Globus pallidus (tissue), 1 donor: ENCODE measurements at places on chromosomes 2 and 18.

DNA sequence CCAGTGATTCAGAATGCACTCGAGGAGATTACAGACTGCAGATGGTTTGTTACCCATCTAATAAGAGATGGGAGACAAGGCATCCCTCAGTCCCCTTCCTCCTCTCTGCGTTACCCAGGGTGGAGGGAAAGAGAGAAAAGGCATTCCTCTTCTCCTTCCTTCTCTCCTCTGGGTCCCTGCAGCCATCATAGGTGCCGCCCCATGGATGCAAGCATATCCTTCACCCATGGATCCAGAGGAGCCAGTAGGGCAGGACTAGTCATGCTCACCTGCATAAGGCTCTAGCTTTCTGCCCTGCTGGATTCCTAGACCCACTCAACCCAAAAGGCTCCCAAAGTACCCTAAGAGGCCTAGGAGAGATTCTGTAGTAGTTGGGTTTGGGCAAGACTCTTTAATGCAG lies 20.4 kb downstream of the CMPK2 start:
- no peak for DNase-seq

DNA sequence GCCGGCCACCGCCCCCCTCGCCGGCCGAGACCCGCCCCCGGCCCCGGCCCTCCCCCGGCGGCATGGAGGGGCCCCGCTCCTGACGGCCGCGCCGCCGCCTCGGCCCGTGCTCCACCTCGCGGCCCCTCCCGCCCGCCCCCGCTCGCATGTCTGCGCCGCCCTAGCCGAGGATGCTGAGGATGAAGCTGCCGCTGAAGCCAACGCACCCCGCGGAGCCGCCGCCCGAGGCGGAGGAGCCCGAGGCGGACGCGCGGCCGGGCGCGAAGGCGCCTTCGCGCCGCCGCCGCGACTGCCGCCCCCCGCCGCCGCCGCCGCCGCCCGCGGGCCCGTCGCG lies 397 bp downstream of the ZCCHC2 start:
- DNase-seq, result no peak

DNA sequence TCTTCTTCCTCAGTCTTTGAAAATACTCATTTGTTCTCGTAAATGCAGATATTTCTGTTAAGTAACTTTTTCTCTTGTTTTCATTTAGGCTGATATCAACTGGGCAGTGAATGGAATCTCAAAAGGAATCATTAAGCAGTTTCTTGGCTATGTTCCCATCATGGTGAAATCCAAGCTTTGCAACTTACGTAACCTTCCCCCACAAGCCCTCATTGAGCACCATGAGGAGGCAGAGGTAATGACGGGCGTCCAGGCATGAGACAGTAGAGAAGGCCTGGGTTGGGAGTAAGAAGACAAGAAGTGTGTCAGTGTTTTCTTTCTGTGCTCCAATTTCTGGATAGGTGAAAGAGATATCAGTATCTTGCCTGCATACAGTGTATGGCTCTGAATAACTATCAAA lies 5.1 kb downstream of the POLR1B start:
- DNase-seq, result no peak

- DNase-seq, result no peak
These were observed 18.5 kb downstream of the PLEKHM3 start for GRCh38 chr2:208006833-208007232.

DNA sequence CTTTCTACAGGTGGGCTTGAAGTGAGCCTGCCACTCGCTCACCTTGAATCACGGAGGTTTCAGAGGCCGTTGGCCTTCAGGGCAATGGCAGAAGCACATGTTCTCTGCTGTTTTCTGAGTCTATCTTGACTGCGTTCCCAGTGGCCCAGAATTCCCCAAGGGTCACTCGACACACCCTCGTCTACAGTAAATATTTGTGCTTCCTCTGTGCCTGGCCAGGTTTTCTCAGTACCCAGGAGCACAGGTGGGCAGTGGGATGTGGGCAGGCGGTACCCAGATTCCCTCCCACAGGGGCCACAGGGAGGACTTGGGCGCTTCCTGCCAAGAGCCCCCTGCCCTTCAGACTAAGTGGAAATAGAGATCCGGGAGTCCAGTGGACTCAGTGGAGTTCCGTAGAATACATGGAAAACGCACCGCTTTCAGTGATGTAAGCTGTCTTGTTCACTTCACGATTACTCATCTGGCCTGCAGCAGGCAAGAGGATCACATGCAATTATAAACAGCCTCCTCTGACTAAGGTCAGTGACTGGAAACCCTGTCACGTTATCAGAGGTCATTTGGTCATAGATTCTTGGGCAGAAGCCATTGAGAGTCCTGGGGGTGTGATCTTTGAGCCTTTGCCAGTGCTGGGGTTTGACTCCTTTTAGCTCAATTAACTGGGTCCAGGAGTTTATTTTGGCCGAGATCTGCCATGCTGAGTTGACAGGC lies 179.8 kb downstream of the NEDD4L start:
- no peak for DNase-seq

DNA sequence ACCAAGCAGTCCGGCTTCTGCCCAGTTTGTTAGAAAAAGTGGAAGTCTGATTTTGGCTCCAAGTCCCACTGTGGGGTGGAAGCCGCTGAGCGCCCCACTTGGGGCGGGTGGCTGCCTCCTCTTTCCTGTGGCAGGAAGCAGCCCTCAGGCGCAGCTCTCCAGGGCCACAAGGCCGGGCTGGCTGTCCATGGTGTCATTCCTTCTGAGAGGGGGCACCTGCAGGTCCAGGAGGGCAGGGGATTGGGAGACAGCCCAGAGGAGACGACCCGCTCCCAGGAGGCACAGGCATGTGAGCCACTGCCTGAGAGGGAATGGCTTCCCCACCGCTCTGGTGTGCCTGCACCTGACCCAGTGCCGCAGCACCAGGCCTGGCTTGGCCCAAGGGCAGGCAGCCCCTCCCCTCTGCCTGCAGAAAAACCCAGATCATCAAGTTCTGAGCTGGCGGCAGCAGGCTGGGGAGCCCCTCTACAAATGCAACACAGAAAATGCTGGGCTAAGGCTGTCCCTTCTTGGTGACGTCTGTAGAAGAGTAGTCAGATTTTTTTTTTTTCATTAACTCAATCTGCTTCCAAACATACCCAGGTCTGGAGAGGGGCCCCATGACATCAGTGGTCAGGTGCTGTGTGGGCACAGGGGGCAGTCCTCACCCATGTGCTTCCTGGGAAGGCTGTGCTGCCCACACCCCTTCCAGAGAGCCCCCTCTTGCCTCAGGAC lies 38.4 kb downstream of the HS6ST1 start:
- peak; percentile 46 for DNase-seq

- DNase-seq, result no peak
These were observed 103.5 kb upstream of the TRIB2 start for GRCh38 chr2:12613137-12613835.

DNA sequence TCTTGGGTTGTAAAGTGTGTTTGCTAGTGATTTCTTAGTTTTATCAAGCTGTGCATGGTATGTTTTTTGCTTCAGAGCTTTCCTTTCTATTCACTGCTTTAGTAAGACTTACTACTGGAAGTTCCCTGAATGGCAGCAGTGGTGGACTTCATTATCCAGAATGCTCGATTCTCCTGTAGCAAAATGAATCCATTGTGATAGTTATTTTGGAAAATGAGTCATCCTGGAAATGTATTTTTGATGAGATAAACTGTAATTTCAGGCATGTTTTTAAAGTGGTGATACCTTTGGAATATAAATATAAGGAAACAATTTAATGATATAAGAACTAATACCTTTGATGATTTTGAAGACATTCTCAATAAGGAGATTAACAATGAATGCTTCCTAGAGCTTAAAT lies 387.1 kb downstream of the PTPRM start:
- no peak for DNase-seq

- DNase-seq, result no peak
These were observed 13.3 kb downstream of the CHRNA1 start for GRCh38 chr2:174750923-174751441.

- DNase-seq, result peak; percentile 16
These were observed 4.9 kb downstream of the KLHL30 start for GRCh38 chr2:238143239-238143951.

DNA sequence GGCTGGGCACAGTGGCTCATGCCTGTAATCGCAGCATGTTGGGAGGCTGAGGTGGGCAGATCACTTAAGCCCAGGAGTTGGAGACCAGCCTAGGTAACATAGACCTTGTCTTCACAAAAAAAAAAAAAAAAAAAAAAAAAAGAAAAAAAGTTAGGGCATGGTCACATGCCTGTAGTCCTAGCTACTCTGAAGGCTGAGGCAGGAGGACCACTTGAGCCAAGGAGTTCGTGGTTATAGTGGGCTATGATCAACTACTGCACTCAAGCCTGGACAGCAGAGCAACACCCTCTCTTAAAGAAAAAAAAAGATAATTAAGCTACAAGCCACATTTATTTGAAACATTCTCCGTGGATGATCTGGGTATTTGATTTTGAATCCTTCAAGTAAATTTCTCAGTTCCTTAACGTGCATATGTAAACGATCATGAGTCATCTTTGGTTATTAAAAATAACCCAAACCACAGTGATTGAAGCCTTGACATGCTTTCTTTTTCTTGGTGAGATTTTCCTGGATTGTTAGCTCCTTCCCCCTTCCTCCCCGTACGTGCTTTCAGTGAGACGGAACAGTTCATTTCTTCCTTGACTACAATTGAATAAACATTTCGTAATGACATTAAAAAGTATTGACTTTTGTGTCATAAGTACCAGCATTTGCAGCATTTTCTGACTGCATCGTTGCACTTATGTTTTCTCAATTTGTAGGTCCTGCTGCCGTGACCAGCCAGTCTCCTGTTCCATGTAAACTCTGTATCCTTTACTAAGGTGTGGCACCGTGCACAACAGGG lies 20.3 kb downstream of the RMC1 start:
- no peak for DNase-seq

DNA sequence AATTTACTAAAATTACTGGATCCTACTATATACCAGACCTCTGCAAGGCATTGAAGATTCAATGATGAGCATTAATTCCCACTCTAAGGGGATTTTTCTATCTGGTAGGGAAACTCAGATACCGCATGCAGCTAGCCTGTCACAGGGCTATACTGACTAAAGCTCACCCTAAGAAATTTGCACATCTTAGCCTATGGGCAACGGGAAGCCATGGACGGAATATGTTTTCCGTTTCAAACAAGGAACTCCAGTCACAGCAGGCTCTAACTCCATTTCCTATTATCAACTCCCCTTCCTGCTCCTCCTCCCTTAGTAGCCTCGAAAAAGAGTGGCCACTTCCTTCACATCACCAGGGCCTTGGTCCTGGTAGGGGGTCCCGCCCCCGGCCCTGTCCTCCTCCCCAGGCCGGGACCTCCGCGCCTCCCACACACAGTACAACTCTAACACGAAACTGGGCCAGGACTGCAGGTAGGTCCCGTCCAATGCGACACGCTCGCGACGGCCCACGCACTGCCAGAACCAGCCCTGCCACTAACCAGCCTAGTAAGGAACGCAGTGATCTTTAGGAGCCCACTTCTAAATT lies 659 bp upstream of the COX5B start:
- DNase-seq, result no peak

DNA sequence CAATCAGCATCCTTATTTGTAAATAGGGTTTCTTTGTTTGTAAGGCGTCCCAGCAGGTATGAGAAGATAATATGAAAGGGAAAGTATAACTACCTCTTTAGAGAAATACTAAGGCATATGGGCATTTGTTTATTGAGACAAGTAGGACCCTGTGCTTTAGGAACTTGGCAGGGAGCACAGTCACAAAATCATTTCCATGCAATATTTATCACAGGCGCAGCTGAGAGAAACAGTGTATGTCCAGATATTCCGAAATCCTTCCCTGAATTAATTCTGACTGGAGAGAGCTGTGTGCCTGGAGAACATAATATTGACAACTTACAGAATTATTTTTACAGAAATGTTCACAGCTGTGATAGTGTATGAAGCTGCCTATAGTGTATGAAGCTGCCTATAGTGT lies 416.7 kb downstream of the THSD7B start:
- DNase-seq, result no peak

DNA sequence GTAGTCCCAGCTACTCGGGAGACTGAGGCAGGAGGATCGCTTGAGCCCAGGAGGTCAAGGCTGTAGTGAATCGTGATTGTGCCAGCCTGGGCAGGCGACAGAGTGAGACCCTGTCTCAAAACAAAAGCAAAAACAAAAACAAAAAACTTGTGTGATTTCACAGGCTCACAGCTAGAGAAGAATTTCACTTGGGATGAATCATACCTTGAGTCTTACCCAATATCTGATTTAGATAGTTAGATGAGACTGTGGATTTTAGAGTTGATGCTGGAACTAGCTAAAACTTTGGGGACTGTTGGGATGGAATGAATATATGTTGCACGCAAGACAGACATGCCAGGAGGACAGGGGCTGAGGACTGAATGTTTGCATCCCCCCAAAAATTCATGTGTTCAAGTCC lies 4.4 kb downstream of the ANKRD29 start:
- DNase-seq, result no peak

- DNase-seq, result no peak
These were observed 85.6 kb downstream of the EHD3 start for GRCh38 chr2:31319406-31320175.

DNA sequence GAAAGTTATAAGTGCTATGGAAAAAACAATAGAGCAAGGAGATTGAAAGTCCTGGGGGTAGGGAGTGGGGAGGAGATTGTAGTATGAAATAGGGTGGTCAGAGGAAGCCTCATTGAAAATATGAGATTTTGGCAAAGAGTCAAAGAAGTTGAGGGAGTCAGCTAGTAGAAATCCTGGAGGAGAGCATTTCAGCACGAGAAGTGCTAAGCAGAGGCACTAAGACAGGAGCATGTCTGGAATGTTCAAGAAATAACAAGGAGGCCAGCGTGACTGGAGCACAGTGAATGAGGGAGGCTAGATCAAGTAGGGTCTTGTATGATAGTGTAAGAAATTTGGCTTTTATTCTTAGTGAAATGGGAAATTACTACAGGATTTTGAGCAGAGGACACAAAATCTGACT lies 2.1 kb upstream of the TSPYL6 start:
- no peak for DNase-seq

DNA sequence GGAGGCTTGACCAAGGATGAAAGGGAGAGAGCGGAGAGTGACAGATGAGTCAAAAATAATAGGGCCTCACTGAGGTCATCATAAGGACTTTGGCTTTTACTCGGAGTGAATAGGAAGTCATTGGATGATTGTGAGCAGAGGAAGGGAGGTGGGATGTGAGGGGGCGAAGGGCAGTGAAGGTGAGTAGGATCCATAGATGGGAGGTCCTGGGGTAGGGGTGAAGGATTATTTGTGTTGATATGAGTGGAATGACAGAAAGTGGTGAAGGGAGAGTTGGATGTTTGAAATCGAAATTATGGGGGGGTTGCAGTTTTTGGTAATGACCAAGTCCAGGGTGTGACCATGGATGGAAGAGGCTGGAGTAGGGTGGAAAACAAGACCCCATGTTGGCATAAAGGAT lies 14.0 kb downstream of the PNO1 start:
- no peak for DNase-seq
